T follicular helper cell (primary cell): ENCODE measurements at places on chromosomes 12 and 14.

- DNase-seq = no peak
These were observed 37.0 kb downstream of the LIMA1 start for GRCh38 chr12:50246197-50246865.

- DNase-seq = no peak
These were observed at the start of gene GALNT16 for GRCh38 chr14:69259527-69260189. GALNT16 (plus strand) TSS chr14:69260158; CDS start chr14:69260291, 133 bp downstream.

DNA sequence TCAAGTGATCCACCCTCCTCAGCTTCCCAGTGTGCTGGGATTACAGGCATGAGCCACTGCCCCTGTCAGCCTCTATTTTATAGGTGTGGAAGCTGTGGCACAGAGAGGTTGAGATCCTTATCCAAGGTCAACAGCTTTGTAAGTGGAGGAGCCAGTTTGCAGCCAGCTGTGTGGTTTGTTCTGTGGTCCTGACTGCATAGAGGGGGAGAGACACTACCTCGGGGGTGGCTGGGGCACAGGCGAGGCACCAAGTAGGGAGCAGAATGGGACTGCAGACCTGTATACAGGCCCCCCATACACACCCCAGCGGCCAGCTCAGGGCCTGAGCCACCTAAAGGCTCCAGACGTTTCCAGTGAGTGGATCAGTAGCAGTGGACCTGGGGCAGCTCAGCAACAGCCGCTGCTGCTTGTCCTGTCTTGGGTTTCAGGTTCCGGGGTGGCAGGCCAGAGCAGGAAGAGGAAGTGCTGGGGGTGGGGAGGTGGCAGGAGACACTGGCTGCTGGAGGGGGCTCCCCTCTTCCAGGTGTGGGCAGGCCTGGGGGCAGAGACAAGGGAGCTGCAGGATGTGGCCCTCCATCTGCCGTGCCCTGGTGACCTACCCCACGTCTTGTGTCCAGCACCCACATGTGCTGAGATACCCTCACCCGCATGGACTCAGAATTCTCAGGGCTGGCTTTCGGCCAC lies 11.0 kb downstream of the ORAI1 start:
- DNase-seq = no peak

DNA sequence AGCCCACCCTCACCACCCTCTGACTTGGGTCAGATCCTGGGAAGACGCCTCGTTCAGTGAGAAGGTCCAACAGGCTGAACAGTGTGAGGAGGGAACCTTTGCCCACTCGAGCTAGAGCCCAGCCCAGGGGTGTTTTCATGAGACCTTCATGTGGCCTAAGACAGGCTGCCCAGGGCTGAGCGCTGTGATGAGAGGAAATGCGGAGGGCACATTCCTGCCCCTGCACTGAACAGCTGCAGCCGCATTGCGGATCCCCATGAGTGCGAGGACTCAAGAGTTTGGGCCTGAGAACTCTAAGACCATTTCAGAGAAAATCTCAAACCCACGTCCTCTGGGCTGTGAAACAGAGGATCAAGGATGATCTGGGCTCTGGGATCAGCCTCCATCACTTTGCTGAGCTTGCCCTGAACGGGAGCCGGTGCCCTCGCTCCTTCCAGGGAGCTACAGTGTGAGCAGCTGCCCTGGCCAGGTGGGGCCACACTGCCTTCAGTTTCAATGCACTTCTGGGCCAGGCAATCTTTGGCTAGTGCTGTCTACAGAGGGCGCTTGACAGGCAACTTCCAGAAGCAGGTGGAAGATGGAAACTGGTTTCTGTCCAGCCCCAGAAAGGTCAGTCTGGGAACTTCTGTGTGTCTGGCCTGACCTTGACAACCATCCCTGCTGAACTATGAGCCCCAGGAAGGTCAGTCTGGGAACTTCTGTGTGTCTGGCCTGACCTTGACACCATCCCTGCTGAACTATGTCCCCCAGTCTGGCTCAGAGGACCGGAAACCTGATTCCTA lies 43.5 kb upstream of the P2RX7 start:
- DNase-seq = no peak

DNA sequence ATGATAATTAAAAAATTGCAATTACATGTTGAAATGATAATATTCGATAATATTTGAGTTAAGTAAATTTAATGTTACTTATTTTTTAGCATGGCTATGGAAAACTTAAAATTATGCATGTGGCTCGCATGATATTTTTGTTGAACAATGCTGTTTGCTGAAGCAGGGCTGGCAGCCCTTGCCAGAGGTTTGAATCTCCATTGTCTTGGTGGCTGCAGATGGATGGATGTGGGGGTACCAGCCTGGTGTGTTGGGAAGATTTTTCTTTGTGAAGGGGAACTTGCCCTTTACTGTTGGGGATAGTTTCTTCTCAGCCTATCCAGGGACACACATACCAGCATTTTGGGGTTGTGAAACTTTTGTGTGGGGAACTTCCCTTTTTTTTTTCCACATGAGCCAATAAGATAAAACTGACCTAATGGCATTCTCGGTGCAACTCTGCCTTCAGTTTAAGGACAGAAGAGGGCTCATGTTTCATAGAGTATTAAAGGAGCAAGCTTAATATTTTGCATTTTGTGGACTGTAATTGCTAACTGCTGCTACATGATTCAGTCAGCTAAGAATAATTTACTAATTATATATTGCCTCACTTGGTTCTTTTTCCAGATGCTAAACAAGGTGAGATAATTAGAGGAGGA lies 8.8 kb downstream of the RASSF3 start:
- no peak for DNase-seq

- DNase-seq = no peak
These were observed 2.3 kb downstream of the EVL start for GRCh38 chr14:100067481-100067880.

GRCh38 chr12:80858356-80858755 lies 79.4 kb downstream of the LIN7A start:
- DNase-seq = no peak

DNA sequence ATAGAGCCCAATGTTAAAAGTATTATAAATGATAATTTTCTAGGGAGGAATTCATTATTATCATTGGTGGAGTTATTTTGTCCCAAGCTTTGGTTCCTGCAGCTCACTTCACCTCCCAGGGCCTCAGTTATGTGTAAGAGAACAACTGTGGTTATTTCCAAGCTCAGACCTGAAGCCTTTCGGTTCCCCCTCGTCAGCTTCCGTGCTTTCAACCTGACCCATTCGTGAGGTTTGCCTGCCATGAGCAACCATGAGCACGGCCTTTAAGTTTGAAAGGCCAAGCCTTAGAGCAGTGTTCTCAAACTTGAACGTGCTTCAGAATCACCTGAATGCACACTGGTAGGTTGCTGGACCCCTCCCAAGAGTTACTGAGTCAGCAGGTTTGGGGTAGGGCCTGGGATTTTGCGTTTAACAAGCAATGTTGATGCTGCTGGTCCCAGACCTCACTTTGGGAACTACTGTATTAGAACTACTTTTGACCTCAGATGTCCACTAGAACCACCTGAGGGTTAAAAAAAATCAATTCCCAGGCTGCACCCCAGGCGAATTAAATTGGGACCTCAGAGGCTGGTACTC lies 133.0 kb upstream of the PRMT8 start:
- DNase-seq = no peak

DNA sequence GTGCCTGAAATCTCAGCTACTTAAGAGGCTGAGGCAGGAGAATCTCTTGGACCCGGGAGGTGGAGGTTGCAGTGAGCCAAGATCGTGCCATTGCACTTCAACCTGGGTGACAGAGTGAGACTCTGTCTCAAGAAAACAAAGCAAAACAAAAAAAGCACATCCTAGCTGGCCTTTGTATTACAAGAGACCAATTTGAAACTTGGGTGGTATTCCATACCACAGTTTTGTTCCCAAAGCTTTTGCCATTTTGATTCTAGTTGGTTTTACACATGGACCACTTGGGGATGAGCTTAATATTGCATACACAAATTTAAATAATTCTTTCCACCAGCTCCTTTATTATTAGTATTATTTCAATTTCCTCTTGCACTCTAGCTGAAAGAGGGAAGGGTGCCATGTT lies 276.9 kb upstream of the SLC16A7 start:
- DNase-seq = no peak

GRCh38 chr12:11891346-11891745 lies 179.4 kb upstream of the BCL2L14 start:
- DNase-seq = no peak

DNA sequence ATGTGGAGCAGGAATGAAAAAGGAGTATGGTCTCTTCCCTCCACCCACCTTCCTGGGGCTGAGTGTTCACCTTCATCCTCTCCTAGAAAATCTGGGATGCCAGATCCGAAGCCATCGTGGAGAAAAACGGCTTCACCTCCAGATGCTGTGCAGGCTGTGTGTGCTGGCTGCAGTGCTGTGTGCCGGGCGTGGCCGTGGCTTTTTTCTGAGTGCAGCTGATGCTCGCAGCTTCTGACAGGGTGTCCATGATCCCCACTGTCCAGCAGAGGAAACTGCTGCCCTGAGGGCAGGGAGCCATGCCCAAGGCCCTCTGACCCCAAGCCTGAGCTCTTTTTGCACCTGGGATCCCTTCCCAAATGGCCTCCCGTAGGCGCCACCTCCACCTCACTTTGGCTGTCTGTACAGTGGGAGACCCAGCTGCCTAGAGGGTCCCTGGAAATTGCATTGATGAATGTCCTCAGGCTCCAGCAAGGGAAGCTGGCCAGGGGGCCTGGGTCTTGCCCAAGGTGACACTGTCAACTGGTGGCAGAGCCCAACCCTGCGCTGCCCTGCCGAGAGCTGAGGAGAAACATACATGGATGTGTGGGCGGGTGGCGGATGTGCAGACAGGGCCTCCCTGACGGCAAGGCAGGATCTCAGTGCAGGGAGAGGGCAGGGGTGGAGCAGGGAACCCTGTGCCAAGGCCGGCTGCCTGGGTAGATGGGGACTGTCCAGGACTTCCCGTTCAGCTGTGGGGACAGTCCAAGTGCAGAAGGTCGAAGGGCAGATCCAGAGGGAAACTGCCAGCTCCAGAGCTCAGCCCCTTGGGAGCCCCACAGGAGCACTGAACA lies 53.3 kb downstream of the BEGAIN start:
- no peak for DNase-seq

DNA sequence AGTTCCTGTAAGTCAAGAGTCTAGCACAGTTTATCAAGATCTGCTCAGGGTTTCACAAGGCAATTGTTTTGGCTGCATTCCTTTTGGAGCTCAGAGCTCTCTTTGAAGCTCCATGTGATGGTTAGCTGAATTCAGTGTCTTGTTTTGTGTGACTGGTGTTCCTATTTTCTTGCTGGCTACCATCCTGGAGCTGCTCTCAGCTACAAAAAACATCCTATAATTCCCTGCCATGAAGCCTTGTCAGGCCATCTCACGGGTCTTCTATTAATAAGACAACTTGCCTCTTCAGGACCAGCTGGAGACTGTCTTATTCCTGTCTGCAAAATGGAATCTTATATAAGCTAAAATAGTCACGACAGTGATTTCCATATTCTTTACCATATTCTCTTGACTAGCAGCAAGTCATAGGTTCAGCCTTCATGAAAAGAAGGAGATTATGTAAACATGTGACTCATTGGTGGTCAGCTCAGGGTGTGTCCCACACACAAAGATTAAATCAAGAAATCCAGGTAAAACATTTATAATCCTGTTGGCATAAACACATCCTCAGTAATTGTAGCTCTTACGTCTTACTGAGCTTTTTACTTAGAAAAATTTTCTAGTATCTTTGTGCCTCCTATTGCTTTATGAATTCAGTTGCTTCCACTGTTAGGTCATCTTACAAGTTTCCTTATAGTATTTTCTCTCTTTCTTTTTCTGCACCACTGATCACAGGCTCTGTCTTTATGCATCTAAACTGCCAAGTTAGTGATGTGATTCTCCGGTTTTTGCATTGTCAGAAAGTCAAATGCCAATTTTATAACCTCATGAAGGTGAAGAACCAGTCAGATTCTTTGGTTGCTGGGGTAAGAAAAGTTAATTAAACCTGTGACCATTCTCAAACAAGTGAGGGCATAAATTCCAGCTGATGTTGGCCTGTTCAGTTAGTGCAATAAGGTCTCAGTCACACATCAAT lies 378.5 kb upstream of the MGAT4C start:
- no peak for DNase-seq

GRCh38 chr14:95270203-95270602 lies 49.5 kb downstream of the CLMN start:
- DNase-seq = no peak

GRCh38 chr14:29278301-29279263 lies 512.0 kb downstream of the FOXG1 start:
- no peak for DNase-seq

DNA sequence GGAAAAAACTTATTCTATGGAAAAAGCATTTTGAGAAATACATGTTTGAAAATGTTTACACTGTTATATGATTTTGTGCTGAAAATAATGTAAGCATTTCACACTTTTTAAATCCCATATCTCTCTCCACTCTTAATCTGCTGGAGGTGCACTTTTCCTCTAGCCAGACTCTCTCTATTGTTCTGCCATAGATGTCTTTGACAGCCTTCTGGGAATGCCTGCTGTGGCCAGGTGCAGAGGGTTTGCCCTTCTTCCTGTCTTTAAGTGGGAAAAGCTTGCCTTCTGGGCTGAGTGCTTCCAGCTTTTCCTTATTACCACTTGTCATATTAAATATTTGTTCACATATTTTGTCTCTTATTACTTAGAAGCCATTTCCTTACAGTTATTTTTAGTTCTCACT lies 60.1 kb upstream of the PPM1H start:
- no peak for DNase-seq

GRCh38 chr12:69645031-69645430 lies 34.3 kb upstream of the LRRC10 start:
- no peak for DNase-seq

GRCh38 chr14:90610346-90611040 lies 205.7 kb downstream of the TTC7B start:
- DNase-seq = no peak

- DNase-seq = no peak
These were observed 14.6 kb upstream of the ARID4A start for GRCh38 chr14:58283730-58284129.

DNA sequence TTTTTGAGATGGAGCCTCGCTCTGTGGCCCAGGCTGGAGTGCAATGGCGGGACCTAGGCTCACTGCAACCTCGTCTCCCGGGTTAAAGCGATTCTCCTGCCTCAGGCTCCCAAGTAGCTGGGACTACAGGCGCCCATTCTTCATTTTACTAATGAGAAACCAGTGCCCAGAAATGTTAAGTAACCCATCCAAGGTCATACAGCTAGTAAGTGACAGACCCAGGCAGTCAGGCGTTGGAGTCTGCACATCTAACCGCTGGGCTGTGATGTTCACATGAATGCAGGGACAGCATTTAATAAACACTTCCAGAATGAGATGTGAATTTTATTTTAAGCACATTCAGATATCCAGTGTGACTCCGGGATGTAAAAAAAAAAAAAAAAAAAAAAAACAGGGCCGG lies 1.3 kb upstream of the TRIP11 start:
- no peak for DNase-seq

GRCh38 chr14:62329427-62329826 lies 567.2 kb downstream of the SNAPC1 start:
- no peak for DNase-seq
